Fibroblast of skin of abdomen (primary cell): ENCODE measurements at places on chromosomes 1 and 21.

- peak; percentile 33 for DNase-seq
Observed at GRCh38 chr1:231315887-231316286, 21.8 kb downstream of the EXOC8 start.

DNA sequence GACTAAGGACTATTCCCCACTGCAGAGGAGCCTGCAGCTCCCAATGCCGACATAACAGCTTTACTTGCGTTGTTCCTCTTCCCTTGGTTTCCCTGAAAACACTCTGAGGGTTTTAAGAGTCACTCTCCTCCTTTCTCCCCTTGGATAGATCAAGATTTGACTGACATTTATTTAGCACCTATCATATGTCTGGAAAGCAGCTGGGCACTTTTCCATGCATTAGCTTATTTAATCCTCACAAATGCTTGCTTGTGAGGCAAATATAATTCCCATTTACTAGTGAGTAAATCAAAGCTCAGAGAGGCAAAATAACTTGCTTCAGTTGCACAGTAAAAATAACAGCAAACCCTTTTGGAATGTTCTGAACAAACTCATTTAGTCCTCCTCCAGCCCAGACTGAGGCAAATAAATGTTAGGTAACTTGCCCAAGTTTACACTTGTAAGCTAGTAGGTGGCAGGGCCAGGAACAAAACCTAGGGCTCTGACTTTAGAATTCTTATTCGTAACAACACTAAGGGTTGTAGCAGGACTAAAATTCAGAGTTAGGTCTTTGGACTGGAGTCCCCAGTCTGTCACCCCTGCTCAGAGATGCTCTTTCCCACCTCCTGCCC lies 81.4 kb downstream of the KCND3 start:
- no peak for DNase-seq

GRCh38 chr1:61618755-61619154 lies 106.2 kb downstream of the TM2D1 start:
- no peak for DNase-seq

- peak; percentile 28 for DNase-seq
Observed at GRCh38 chr1:62142496-62142895, 52.2 kb upstream of the L1TD1 start.

DNA sequence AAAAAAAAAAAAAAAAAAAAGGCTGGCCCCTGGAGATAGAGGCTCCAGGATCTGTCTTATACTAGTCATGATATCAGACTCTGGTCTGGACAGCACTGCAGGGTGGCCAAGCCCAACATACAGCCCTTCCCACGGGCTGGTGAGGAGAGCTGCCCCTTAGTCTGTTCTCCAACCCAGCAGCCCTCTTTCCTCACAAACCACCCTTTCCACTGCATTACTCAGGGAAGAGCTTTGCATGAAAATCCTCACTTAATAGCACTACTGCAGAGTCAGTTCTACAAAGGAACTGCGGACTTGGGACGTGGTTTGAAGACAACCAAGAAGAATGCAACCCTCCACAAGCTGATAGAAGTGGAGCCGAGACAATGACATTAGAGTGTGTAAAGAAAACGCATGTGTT lies 5.7 kb downstream of the BCAR3 start:
- peak; percentile 29 for DNase-seq

- DNase-seq, result no peak
Observed at GRCh38 chr1:213399695-213400094, 348.7 kb downstream of the RPS6KC1 start.

DNA sequence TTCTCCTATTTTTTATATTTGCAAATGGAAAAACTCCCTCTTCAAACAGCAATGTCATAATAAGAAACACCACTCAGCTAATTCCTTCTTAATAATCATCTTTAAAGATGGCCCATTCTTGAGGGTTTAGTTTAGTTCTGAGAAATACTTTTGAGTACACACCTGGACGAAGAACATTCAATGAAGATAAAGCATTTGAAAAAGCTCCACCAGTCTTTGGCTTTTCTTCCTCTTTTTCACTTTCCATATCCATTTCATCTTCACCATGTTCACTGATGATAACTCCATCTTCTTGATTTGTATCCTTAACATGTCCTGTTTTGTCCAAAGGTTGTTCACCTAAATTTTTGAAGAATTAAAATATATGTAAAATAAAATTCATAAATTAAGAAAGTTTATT lies 7.4 kb downstream of the PAXBP1 start:
- no peak for DNase-seq
